ENCODE measurements at places on chromosomes 3 and 15.

DNA sequence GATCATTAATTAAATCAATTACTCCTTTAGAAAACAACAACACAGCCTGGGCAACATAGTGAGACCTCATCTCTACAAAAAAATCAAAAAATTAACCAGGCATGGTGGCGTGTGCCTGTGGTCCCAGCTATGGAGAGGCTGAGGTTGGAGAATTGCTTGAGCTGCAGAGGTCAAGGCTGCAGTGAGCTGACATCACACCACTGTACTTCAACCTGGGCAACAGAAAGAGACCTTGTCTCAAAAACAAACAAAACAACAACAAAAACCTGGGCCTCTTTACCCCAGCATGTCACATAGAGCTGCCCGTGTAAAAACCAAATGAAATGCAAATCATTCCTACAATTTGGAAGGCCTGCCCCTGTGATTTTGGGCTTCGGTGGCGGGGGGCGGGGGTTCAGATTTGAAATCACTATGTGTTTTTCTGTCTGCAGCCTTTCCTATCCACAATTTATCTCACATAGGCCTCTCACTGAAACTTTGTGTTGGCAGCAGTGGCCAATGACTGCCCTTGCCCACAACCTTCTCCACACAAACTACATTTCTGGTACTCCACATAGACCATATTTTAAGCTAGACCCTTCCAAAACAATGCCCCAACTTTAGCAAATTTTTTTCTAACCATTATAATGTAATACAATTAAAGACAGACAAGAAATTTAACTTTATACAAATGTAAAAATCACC is 6.5 kb downstream of the ADAM10 start:
- no peak overlapping the region for H3K4me3 ChIP-seq
- DNase-seq: no peak
- no peaks in the 10 kb centered on the region for H3K36me3 ChIP-seq

DNA sequence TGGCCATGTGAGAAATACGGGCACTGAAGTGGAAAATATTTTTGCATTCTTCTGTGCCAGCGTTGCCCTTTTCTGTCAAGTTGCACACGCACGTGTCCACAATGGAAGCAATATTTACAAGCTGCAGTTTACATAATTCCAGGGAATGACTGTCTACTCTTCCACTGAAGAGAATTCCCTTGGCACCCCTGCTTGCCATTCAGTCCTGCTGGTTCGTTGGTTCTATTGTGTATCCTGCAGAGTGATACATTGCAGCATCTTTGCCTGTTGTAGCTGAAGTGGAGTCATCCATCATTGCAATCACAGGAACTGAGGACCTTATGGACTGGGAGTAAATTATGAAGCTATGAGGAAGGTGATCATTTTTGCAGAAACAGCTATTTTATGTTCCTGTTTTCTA is 759.4 kb downstream of the ROBO2 start:
- no peak overlapping the region for H3K27ac ChIP-seq
- no peak overlapping the region for H3K4me3 ChIP-seq
- H3K27me3 ChIP-seq: no peaks in the 10 kb centered on the region
- H3K4me1 ChIP-seq: no peaks in the 10 kb centered on the region
- no peak for DNase-seq
- no peaks in the 10 kb centered on the region for H3K36me3 ChIP-seq

GRCh38 chr3:15286022-15286421 is 46.4 kb downstream of the SH3BP5 start:
- DNase-seq: peak; percentile 55
- no peaks in the 10 kb centered on the region for H3K4me1 ChIP-seq
- no peak overlapping the region for H3K27ac ChIP-seq
- H3K4me3 ChIP-seq: no peak overlapping the region

GRCh38 chr3:49017229-49017970 is 980 bp downstream of the DALRD3 start:
- DNase-seq: no peak
- H3K4me3 ChIP-seq: peak overlapping the region; percentile 63
- H3K36me3 ChIP-seq: peaks cover 12% of the 10 kb centered on the region
- H3K27ac ChIP-seq: peak overlapping the region; percentile 9
- H3K4me1 ChIP-seq: peaks cover 5% of the 10 kb centered on the region

- H3K27ac ChIP-seq: no peak overlapping the region
- peak; percentile 81 for DNase-seq
- no peaks in the 10 kb centered on the region for H3K4me1 ChIP-seq
- no peak overlapping the region for H3K4me3 ChIP-seq
- H3K27me3 ChIP-seq: no peaks in the 10 kb centered on the region
Observed at GRCh38 chr3:125585595-125586223, 9.6 kb downstream of the OSBPL11 start.

GRCh38 chr15:58856086-58856485 is 77.4 kb downstream of the SLTM start:
- no peak overlapping the region for H3K4me3 ChIP-seq
- H3K27ac ChIP-seq: no peak overlapping the region
- no peaks in the 10 kb centered on the region for H3K27me3 ChIP-seq
- H3K36me3 ChIP-seq: no peaks in the 10 kb centered on the region
- H3K4me1 ChIP-seq: no peaks in the 10 kb centered on the region
- no peak for DNase-seq

GRCh38 chr3:31444220-31445142 is 88.2 kb upstream of the STT3B start:
- H3K27me3 ChIP-seq: no peaks in the 10 kb centered on the region
- no peaks in the 10 kb centered on the region for H3K36me3 ChIP-seq
- no peak overlapping the region for H3K4me3 ChIP-seq
- no peak for DNase-seq
- no peak overlapping the region for H3K27ac ChIP-seq

GRCh38 chr3:182568261-182568660 is 225.0 kb upstream of the ATP11B start:
- H3K4me3 ChIP-seq: no peak overlapping the region
- no peaks in the 10 kb centered on the region for H3K36me3 ChIP-seq
- no peak overlapping the region for H3K27ac ChIP-seq
- no peaks in the 10 kb centered on the region for H3K27me3 ChIP-seq
- no peak for DNase-seq

DNA sequence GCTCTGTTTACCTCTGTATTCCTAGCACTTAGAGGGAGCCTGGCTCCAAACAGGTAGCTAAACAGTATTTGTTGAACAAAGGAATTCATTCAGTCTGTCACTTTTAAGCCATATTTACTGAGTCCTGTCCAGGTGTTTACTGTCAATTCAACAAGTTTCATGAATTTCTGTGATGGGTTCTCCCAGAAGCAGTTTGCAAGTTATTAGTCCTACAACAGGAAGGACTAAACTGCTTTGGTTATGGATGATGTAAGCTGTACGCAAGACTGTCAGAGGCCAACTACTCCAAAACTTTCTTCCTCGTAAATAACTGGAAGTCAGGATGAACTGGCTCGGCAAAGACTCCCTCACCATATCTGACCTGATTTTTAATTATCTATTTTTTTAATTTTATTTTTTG is 25.1 kb downstream of the STIMATE start:
- H3K4me3 ChIP-seq: no peak overlapping the region
- H3K4me1 ChIP-seq: no peaks in the 10 kb centered on the region
- H3K27ac ChIP-seq: no peak overlapping the region
- H3K36me3 ChIP-seq: no peaks in the 10 kb centered on the region
- H3K27me3 ChIP-seq: no peaks in the 10 kb centered on the region
- DNase-seq: peak; percentile 8

GRCh38 chr3:141331377-141332318 is 36.7 kb upstream of the ZBTB38 start:
- no peak overlapping the region for H3K4me3 ChIP-seq
- DNase-seq: no peak
- H3K27me3 ChIP-seq: no peaks in the 10 kb centered on the region

DNA sequence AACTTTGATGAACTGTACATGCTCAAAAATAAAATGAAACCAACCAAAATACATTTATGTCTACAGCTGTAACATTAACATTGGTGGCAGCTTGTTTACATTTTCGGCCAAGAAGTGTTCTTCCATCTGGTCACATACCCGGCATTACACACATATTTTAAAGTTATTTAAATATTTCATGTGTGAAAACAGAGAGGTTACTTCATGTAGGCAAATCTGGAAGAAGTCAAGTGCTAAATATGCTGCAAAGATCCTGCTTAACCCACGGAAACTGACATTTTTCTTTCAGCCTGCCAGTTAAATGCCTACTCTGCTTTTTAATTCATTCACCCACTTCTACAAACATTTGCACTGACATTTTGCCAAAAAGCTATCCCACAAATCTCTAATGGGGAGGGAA is 69.7 kb downstream of the MB21D2 start:
- no peak overlapping the region for H3K27ac ChIP-seq
- DNase-seq: no peak
- peaks cover 3% of the 10 kb centered on the region for H3K4me1 ChIP-seq
- H3K27me3 ChIP-seq: no peaks in the 10 kb centered on the region
- no peak overlapping the region for H3K4me3 ChIP-seq

DNA sequence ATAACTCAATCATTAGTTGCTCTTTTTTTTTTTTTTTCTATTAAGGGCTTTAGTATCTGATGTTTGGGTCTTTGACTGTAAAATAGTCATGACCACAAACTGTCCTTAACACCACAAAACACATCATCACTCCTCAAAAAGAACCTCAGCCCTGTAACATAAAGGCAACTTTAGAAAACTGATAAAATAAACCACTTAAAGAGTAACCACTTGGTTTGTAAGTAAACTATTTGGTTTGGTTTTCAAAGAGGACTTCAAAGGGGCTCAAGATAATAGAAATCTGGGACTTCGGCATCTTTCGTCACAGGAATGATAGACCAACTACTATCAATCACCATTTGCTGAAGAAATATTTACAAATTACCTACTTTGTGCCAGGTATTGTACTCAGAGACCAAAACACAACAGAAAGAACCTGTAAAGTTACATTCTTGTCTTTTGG is 167.8 kb downstream of the FOXP1 start:
- no peak overlapping the region for H3K27ac ChIP-seq
- no peak overlapping the region for H3K4me3 ChIP-seq
- no peaks in the 10 kb centered on the region for H3K27me3 ChIP-seq
- no peaks in the 10 kb centered on the region for H3K4me1 ChIP-seq
- no peaks in the 10 kb centered on the region for H3K36me3 ChIP-seq

DNA sequence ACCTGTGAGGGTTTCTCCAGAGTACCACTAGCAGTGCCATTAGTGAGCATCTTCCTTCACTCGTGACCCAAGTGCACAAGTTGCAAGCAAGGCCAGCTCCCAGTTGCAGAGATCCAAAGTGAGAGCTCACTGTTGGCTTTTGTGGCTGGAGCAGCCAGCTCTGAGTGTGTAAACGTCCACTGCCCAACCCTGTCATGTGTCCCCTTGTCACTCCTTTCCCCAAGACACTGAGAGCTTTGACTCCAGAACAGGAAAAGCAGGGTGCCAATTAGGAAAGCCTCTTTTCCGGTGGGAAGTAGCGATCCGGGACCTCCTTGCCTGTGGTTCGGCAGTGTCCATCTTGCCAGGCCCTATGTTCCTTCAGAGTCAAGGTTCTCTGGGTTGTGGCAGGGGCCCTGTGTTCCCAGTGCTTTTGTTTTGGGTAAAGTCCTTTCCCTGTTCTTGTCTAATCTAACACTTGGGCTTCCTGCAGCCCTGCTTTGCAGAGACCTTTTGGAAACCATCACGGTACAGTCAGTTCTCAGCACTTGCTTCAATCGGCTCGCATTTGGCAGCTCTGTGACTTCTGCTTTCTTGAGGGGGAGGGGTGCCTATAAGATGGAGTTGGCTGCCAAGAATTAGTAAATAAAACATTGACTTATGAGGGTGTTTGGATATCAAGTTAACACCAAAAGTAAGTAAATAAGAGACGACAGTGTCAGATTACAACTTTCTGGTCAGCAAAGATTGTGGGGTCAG is 90.5 kb downstream of the DNASE1L3 start:
- H3K4me3 ChIP-seq: no peak overlapping the region
- no peak for DNase-seq
- peaks cover 8% of the 10 kb centered on the region for H3K36me3 ChIP-seq
- no peaks in the 10 kb centered on the region for H3K27me3 ChIP-seq

DNA sequence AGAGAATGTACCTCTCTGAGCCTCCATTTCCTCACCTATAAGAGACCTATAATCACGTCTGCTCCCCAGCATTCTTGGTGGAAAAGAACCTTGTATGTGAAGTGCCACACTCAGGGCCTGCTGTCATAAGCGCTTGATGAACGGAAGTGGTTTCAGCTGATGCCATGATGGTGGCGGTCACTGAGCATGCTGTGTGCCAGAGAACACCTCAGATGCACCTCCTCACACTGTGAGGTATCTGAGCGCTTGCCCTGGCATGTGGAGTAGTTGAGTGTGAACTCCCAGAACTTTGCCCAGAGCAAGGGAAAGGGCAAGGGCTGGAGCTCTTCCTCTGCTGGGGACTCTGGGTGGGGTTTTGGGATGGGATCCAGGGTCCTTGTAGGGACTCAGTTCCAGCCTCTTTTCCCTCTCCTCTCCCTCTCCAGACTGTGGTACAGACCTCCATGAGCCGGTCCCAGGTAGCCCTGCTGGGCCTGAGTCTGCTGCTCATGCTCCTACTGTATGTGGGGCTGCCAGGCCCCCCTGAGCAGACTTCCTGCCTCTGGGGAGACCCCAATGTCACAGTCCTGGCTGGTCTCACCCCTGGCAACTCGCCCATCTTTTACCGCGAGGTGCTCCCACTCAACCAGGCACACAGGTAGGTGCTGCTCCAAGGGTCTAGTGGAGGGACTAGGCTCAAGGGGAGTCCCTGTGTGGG is 2.7 kb downstream of the ABHD14A start:
- peaks cover 7% of the 10 kb centered on the region for H3K4me1 ChIP-seq
- no peak overlapping the region for H3K27ac ChIP-seq
- no peak overlapping the region for H3K4me3 ChIP-seq
